ENCODE measurements at places on chromosomes 7 and 10. TPM values are rescaled to one million over a fixed set of nuclear protein-coding genes. Genes with fewer than 3 reads are reported as not detected.

AKR1C1 gene
- 0.56 TPM for total RNA-seq

SCART1 gene
- 2.9 TPM for total RNA-seq

TMEM225B gene
- 0.92 TPM for total RNA-seq

KIF11 gene
- total RNA-seq = 44.4 TPM

MRLN gene
- total RNA-seq = not detected

PHKG1 gene
- total RNA-seq = 2.9 TPM

TWIST1 gene
- total RNA-seq = 0.20 TPM

CALCR gene
- not detected for total RNA-seq

EBLN1 gene
- total RNA-seq = not detected

SAMD9L gene
- total RNA-seq = 13.1 TPM

OAT gene
- 40.2 TPM for total RNA-seq

C10orf62 gene
- not detected for total RNA-seq

BLNK gene
- 0.16 TPM for total RNA-seq

SLC16A12 gene
- not detected for total RNA-seq

WNT8B gene
- total RNA-seq = 0.47 TPM

CTTNBP2 gene
- total RNA-seq = not detected

GPNMB gene
- 1.2 TPM for total RNA-seq

TAC1 gene
- total RNA-seq = not detected

RSPH10B gene
- total RNA-seq = 0.59 TPM

- DNase-seq = no peak
Measured at GRCh38 chr10:112213836-112214235, 30.3 kb upstream of the GPAM start.

DNA sequence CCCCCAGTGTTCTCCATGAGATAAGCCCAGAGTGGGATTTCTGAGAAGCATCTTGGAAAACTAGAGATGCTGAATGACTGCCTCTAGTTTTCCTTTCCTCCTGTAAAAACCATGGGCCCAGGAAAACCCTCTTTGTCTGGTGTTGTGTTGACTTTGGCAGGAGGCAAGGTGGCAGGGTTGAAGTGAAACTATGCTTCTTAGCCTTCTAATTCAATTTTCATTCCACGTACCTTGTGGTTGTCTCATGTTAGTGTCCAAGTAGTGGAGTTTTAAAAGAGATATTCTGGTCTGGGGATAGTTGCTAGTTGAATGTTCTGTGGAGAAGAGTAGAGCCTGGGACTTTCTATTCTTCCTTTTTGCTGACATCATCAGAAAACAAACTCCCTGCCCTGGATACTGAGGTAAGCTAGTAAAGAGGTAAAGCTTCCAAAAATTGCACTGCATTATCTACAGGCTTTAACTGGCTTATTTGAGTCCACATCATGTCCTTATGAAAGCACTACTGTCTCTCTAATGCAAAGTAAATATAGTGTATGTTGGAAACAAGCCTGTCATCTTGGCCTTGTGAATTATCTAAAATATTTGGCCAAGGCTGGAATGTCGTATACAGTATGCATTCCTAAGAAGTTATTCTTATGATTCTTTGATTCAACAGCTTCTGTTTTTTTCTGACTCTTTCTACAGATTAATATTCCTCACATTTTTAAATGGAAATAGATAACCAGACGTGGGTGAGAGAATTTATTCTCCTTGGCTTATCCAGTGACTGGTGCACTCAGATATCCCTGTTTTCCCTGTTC is at the start of gene OR2F2:
Gene OR2F2 (plus strand): TSS at position 708 of the 800 bp plus-strand sequence. CDS start 0 bp downstream, at position 708.
- DNase-seq = no peak

DNA sequence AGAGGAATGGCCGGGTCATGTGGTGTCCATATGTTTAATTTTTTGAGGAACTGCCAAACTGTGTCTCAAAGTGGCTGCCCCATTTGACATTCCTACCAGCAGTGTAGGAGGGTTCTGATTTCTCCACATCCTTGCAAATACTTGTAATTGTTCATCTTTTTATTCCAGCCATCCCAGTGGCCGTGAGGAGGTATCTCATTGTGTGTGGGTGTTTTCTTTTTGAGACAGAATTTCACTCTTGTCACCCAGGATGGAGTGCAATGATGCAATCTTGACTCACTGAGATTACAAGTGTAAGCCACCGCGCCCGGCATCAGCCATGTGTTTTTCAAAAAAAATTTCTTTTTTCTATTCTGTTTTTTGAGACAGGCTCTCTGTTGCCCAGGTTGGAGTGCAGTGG is 38.7 kb upstream of the DLG5 start:
- DNase-seq = peak; percentile 37

DNA sequence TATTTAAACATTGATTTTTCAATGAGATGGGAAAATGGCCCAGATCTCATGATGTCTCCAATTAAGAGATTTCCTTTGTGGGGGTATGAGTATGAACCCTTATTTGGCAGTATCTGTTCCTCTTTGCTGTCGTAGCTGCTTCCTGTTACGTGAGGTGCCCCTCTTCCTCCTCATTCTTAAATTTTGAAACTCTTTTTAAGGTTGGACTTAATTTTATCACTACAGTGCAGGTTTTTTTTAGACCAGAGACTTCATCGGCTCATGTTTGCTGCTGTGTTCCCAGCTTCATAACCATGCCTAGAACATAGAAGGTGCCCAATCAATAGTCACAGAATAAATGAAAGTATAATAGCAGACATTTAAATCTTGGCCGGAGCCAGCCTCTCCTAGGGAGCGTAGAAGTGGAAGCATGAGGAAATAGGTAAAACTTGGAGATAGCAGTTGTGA is 2.4 kb downstream of the MIOS start:
- DNase-seq = peak; percentile 43

GRCh38 chr7:134589491-134589941 is 40.6 kb downstream of the AKR1B15 start:
- DNase-seq = no peak

GRCh38 chr10:132919374-132920100 is 22.8 kb downstream of the CFAP46 start:
- no peak for DNase-seq

- no peak for DNase-seq
Measured at GRCh38 chr7:137462847-137463246, 119.3 kb upstream of the PTN start.

GRCh38 chr10:99456207-99456930 is 25.9 kb upstream of the GOT1 start:
- DNase-seq = no peak

GRCh38 chr7:73442222-73442902 is 8.8 kb downstream of the FZD9 start:
- no peak for DNase-seq

DNA sequence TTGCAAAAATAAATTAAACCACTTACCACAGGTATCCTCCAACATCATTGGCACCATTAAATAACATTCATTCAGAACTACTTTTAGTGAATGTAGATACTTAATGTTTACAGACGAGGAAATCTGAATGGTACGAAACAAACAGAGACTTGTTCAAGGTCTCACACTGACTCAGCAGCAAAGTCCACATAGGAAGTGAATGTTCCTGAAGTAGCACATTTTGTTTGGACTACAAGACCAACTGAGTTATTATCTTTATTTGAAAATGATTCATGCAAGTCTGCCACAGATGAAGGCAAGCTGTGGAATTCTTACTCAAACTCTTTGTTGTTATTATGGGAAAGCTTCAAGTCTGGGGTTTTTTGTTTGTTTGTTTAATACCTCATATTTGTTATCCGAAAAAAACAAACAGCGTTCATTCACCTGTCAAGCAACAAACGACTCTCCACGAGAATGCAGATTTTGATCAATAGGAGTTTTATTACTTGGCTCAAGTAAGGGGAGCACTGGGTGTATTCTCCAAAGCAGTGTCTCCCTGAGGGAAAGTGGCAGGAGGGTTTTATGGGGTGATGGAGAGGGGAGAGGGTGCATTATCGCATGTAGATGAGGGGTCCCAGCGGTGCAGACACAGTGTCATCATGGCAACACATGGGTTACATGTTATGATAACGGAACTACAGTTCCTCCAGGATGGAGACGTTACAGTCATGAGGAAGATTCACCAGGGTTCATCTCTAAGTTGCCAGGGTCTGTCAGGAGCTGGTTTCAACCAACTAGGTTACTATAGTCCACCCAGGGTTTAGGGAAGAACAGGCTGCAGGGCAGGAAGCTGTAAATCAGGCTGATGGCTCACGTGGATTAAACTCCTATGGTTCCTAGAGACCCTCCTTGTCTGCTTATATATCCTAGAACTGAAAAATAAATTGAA is 147.7 kb upstream of the AKR1E2 start:
- no peak for DNase-seq

GRCh38 chr10:103181244-103181643 is 11.8 kb downstream of the NT5C2 start:
- no peak for DNase-seq

- DNase-seq = peak; percentile 40
Measured at GRCh38 chr10:11272915-11273389, 255.3 kb downstream of the CELF2 start.

DNA sequence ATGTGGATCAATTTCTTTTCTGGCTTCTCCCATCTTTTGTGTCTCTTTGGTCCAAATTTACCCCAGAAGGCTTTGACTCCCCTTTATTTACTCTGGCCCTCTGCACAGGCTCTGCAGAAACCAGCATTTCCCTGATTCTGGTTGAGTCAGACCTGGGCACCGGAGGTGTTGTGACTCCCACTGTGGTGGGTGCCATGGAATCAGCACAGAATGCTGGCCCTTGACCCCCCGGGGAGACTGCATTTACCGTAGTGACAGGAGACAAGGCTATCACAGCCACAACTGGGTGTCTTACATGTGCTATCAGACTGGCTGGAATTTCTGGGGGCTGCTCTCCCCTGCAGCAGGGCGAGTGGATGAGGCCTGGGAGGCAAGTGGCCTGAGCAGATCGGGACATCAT is 37.6 kb downstream of the PLXDC2 start:
- no peak for DNase-seq

- DNase-seq = no peak
Measured at GRCh38 chr10:106775127-106775526, 389.4 kb downstream of the SORCS1 start.

DNA sequence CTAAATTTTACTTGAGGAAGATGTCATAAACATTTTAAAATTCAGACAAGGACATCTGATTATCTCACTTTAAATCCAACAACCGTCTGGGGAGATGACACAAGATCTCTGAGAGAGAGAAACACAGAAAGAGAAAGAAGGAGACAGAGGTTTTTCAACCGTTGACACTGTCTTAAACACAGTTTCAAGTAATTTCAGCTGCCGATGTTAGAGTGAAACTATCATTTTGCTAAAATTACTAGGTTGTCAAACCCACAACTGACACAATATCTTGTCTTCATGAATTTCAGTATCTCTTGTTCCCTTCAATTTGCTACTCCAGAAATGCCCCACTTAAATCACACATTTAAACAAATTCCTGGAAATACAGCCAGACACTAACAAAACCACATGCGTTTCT is 174.8 kb downstream of the RAPGEF5 start:
- DNase-seq = no peak

GRCh38 chr10:62082729-62083411 is 181.4 kb downstream of the ARID5B start:
- DNase-seq = peak; percentile 75

- DNase-seq = peak; percentile 50
Measured at GRCh38 chr7:25894002-25894901, 257.7 kb upstream of the NFE2L3 start.

DNA sequence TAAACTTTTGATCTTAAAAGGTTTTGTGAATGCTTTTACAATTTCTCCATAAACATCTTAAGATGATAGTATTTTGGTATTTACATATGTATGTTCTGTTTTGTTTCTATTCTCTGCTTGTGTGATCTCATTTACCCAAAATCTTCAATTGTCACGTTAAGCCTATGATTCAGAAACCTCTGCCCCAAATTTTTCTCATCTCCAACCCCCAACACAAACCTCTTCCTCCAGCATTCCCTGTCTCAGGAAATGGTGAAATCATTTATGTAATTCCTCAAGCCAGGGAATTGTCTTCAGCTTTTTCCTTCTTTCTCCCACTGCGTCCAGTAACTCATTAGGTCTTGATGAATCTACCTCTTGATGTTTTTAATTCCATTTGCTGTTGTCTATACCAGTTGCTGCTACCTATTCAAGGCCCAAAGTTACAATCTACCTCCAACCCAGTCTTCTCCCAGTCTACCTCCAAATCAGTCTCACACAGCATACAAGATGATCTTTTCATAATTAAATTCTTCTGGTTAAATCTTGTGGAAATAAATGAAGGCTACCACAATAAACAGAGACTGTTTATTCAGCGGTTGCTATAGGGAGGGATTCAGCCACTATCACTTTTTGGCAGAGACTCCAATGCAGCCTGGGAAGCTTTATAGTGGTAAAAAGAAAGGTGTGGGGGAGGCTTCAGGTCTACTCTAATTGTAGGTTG is 5.8 kb downstream of the CFAP69 start:
- DNase-seq = no peak

GRCh38 chr7:20030915-20031362 is 186.2 kb downstream of the MACC1 start:
- no peak for DNase-seq

- no peak for DNase-seq
Measured at GRCh38 chr7:30900053-30900452, 11.6 kb upstream of the AQP1 start.

GRCh38 chr10:119644205-119644814 is 6.9 kb upstream of the BAG3 start:
- no peak for DNase-seq

GRCh38 chr7:73518470-73518869 is 3.6 kb downstream of the BAZ1B start:
- no peak for DNase-seq

DNA sequence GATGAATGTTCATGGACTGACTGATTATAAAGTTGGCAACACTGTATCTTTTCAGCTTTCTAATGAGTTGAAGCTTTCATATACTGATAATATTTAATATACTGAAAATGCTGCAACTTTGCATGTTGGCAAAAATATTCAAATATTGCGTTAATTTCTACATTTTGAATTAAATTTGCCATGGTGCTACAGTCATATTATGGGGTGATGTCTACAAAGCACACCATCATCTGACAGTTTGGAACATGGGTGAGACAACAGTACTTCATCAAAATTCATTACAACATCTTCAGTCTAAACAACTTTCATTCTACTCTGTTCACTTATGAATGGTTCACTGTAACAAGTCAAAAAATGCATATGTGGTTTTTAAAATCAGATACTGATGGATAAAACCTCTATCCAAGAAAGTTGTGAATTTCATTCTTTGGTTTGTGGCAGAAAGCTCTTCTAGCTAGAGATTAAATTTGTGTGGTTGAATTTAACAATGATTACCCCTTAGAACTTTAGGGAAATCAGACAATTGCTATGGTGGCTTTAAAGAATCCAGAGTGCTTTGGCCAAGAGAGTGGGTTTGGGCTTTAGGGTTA is 136.4 kb downstream of the TMEM26 start:
- DNase-seq = no peak

DNA sequence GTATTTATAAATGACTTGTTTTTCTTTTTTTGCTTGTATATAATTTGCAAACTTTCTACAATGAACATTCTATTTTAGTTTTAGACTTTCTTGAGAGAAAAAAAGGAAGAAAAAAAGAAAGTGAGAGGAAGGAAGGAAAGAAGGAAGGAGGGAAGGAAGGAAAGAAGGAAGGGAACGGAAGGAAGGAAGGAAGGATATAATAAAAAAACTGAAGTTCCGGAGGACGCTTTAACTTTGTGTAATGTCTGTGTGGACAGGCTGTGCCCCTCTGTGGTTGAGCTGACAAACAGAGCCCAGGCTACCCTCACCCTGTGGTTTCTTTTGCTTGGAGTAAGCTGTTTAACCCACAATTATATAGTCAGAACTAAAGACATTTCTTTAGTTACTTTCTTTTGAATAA is 108.7 kb downstream of the SEMA3D start:
- no peak for DNase-seq

GRCh38 chr7:111821046-111821445 is 258.8 kb upstream of the IMMP2L start:
- DNase-seq = no peak

- DNase-seq = no peak
Measured at GRCh38 chr7:136489808-136490207, 378.6 kb upstream of the CHRM2 start.

Data from activated CD8-positive, alpha-beta T cell treated with anti-CD3 and anti-CD28 coated beads for 36 hours (primary cell).